Hippocampal formation (tissue), 2 donors: ENCODE measurements at places on chromosomes 11 and 22.

GRCh38 chr11:15927864-15928217 is 428.5 kb downstream of the SOX6 start:
- DNase-seq: no peak

DNA sequence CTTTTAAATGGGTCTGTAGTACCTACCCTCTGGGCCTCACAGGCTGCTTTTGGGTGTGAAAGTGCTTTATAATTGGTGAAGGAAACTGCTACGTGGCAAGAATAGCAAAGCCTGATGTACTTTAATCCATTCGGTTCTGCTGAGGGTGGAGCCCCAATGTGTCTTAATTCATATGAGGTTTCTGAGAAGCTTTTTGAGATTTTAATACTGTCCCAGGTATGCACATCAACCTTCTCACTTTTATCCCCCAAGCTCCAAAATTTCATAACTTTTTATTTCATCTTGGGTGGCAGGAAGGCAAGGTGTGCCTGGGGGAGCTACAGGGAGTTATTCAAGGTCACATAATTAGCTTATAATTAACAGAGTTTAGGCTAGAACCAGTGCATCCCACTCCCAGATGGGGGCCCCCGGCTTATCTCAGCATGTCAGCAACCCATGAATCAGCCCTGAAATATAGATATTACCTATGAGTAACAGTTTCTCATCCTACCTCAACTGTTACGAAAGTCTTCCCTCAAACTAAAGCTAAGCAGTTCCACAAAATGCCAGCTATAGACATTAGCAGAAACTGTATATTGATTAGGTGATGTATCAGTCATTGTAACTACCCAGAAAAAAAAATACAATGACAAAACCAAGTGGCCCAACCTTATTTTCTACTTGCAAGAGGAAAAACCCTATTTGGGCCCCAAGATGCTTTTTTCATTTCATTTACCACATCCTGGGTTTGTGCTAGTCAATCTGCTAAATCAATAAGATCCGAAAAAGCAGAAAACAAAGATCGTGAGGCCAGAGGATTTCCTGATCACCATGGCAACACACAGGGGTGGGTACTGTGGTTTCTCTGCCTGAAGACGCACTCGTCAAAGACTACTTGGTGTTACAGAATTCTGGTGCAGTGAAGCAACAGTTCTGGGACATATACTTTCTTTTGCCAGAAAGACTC is 26.7 kb downstream of the CD44 start:
- no peak for DNase-seq

DNA sequence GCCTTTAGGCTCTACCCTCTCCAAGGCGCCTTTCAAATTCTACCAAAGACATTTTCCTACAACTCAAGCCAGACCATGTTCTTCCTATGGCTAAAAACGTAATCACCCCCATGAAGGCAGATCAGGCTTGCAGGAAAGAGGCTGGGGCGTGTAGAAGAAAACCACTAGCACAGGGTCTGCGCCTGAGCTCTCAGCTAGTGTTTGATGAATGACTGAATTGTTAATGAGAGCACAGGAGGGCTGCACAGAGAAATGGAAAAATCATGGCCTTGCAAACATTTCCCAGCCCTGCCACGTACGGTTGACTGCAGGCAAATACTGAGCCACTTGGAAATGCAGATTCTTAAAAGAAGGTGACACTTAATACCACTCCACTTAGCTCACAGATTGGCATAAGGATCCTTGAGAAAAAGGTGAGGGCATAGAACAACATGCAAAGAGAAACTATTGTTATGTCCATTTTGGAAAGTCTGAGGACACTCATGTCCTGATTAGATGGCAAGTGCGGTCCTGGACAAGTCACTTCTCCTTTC is 148.6 kb downstream of the NXPE2 start:
- DNase-seq: no peak

DNA sequence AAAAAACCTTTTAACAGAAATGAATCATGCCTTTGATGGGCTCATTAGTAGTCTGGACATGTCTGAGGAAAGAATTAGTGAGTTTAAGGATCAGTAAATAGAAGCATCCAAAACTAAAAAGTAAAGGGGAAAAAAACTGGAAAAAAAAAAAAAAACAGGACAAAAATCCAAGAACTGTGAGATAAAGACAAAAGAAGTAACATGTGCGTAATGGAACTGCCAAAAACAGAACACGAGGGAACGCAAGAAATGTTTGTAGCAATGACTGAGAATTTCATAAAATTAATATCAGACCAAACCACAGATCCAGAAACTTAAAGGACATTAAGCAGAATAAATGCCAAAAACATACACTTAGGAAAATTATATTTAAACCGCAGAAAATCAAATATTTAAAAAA is 77.4 kb downstream of the MS4A13 start:
- DNase-seq: no peak

GRCh38 chr22:31538815-31539214 is 42.5 kb downstream of the SFI1 start:
- no peak for DNase-seq

DNA sequence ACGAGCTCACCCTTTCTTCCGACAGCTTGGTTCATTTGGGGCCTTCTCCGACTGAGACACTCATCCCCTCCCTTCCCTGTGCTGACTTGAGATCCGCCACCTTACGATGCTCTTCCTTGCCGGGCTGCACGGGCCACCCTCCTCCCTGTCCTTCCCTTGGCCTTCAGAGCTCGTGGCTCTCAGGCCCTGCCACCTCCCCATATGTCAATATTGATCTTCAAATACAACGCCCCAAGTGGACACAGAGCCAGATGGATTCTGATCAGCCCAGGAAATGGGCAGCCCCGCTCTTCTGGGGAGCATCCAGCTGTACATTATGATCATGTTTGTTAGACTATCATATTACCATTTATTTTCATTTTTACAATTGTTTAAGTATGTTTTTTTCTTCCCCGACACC is 812.8 kb downstream of the TBC1D22A start:
- no peak for DNase-seq

- DNase-seq: no peak
These were observed 15.6 kb upstream of the PATZ1 start for GRCh38 chr22:31361743-31362142.

GRCh38 chr11:64229090-64229743 is 1.1 kb upstream of the DNAJC4 start:
- no peak for DNase-seq

- DNase-seq: no peak
These were observed 391.1 kb downstream of the ETS1 start for GRCh38 chr11:128196235-128196634.

GRCh38 chr11:3934658-3935057 is 79.2 kb downstream of the STIM1 start:
- DNase-seq: no peak

- DNase-seq: peak; percentile 72
These were observed 125.2 kb downstream of the ST3GAL4 start for GRCh38 chr11:126480410-126481302.

- no peak for DNase-seq
These were observed 8.3 kb downstream of the CD44 start for GRCh38 chr11:35147235-35147634.

GRCh38 chr11:108571001-108571400 is 22.6 kb downstream of the EXPH5 start:
- DNase-seq: no peak

DNA sequence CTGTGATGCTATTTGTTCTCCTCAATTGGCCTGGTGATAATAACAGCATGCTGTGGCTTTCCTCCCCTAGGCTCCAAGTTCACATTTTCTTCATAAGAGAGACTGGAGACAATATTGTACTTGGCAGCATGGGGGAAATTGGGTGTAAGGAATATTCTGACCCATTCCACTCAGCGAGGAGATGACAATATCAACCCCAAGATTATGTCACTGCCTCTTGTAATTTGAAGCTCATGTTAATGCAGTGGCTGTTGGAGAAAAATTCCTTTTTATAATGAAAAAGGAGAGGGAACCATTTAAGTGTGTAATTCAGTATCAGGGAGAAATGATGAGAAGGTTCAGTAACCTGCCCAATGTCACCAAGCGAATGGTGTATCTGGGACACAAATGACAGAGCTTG is 665.8 kb downstream of the NTM start:
- DNase-seq: no peak

DNA sequence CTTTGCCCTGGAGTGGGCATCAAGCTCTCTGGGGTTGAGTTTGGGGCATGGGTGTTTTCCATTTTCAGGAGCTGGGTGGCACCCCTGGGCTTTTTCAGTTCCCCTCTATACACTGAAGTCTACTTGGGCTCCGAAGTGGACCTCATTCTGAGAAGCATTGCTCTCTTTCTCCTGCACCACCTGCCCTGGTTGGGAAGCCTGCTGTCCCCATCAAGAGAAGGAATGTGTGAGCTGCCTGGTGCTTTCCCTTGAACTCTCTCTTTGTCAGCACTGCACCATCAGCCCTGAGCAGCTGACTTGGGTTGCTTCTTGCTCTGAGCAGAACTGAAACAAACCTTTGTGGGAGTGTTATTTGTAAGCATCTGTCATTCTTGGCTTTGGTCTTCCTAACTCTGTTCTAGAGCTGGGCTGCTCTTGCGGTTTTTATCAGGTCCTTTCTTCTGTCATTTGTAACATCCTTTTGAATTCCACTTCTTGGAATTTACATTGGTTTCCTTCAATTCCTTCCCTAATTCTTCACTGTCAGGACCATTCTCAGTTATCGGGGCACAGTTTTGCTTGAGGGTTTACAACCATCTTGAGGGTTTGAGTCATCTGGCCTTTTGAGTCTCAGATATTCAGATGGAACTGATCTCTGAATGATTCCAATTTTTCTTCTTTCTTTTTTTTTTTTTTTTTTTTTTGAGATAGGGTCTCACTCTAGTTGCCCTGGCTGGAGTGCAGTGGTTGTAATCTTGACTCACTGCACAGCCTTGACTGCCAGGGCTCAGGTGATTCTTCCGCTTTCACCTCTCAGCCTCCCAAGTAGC is 20.5 kb downstream of the UBE2L3 start:
- DNase-seq: peak; percentile 54
